ENCODE measurements at places on chromosomes 16 and 17.

DNA sequence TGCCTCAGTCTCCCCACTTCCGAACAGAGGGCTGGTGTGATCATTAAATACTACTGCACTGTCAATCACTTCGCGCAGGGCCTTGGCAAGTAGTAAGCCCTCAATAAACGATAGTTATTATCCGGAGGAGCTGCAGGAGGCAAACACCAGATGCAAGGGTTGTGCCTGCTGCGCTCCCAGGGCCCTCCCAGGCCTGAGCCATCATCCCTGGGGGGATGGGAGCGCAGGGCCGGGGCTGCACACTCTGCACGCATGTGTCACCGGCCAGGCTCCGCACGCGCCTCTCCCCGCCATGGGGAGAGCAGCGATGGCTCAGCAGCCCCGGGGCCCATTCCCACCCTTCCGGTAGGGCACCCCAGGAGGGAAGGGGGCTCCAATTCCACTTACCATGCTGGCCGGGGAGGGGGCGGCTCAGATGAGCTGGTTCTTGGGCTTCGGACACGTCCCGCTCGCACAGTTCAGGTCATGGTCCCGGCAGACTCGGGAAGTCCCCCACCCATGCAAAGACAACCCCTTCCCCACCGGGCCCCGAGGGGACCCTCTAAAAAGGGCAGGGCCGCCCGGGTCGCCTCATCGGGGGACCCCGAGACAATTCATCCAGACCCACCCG is 681 bp downstream of the XPO6 start:
- peak; percentile 47 for DNase-seq

GRCh38 chr17:43418441-43419374 is 19.9 kb downstream of the ARL4D start:
- no peak for DNase-seq

DNA sequence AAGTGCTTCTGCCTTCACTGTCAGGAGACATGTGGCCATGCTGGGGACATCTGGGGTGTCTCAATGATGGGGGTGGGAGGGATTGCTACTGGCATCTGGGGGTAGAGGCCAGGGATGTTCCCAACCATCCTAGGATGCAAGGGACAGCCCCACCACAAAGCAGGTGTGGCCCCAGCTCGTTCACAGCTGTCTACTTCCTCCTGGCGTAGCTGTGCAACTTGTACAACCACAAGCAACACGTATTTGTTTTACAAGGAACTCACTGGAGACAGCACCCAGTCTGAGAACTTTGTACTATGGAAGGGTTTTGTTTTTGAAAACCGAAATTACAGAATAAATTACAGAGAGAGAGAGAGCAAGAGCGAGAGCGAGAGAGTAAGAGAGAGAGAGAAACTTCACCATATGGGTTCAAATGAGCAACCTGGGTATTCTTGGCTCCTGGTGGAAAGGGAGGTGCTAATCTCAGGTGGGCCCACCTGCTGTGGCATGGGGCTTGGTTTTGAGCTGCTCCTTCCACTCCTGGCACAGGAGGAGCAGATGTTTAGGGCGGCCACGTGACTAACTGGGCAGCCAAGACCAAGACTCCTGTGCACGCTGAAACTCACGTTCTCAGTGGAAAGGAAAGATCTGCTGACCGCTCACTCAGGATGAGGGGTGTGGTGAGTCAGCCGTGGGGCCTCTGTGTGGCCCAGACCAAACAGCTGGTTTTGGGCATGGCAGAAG is 17.5 kb upstream of the TNFRSF13B start:
- no peak for DNase-seq

GRCh38 chr17:61504697-61505096 is 52.5 kb downstream of the TBX4 start:
- no peak for DNase-seq

GRCh38 chr17:27602721-27603420 is 28.1 kb upstream of the LGALS9 start:
- no peak for DNase-seq

DNA sequence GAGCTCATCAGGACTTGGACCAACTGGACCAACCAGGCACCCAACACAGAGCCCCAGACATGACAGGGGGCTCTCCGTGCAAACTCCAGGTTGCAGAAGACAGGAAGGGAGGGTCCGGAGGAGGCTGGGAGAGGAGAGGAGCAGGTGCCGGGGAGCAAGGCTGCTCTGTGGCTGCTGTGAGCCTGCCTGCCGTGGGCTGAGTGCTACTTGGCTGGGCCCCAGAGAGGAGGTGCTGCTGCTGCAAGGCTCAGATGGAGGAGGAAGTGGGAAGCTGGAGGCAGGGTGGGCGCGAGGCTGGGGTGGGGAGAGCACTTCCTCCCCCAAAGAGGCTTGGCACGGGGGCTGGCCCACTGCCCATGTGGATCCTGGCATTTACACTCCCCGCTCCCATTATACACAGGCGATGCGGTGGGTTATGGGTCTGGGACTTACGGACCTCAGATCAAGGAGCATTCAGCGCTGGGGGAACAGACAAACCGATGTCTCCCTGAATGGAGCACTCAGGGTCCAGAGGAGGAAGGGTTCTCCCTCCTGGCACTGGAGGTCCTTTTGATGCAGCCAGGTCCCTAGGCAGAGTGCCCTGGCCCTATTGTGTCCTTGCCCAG is 15.9 kb downstream of the EPOP start:
- no peak for DNase-seq

DNA sequence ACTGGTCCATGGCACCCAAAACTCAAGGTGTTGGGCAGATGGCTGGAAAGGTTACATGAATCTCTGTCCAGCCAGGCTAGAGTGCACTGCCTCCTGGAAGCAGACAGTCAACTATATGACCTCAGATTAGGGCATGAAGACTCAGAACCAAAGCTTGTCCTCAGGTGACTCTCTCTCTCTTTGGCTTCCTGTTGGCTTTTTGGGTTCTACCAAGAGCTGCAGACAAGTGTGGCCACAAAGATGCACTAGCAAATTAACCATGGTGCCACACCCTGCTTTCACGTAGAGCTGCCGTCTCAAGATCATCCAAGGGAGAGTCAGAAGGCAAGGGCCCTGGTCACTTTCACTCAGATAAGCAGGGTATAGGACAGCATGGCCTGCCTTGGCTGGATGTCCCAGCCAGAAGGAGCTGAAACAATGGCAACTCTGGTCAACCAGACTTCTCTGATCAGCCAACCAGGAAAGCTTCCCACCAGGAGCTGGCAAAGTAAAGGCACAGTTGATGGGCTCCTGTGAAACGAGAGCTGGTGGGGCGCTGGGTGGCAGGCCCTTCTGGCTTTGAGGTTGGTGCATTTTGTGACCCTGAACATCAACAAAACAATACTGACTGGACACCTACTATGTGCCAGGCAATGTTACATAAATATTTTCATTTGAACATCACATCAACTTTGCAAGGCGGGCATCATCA is 31.9 kb downstream of the CUEDC1 start:
- no peak for DNase-seq

GRCh38 chr16:3548859-3549258 is 28.3 kb downstream of the NLRC3 start:
- no peak for DNase-seq

All from GOT3 (cell line).